ENCODE measurements at places on chromosomes 12 and 14. TPM values are rescaled to one million over a fixed set of nuclear protein-coding genes. Genes with fewer than 3 reads are reported as not detected.

GRCh38 chr14:72636094-72636493 is 257.8 kb downstream of the DPF3 start:
- DNase-seq: no peak

HPD gene
- total RNA-seq: not detected

- no peak for DNase-seq
These were observed 11.7 kb downstream of the ITPR2 start for GRCh38 chr12:26821212-26821701.

GRCh38 chr12:62263966-62264365 is 3.8 kb downstream of the USP15 start:
- no peak for DNase-seq

GRCh38 chr14:29521526-29522137 is 406.0 kb downstream of the PRKD1 start:
- DNase-seq: no peak

DNA sequence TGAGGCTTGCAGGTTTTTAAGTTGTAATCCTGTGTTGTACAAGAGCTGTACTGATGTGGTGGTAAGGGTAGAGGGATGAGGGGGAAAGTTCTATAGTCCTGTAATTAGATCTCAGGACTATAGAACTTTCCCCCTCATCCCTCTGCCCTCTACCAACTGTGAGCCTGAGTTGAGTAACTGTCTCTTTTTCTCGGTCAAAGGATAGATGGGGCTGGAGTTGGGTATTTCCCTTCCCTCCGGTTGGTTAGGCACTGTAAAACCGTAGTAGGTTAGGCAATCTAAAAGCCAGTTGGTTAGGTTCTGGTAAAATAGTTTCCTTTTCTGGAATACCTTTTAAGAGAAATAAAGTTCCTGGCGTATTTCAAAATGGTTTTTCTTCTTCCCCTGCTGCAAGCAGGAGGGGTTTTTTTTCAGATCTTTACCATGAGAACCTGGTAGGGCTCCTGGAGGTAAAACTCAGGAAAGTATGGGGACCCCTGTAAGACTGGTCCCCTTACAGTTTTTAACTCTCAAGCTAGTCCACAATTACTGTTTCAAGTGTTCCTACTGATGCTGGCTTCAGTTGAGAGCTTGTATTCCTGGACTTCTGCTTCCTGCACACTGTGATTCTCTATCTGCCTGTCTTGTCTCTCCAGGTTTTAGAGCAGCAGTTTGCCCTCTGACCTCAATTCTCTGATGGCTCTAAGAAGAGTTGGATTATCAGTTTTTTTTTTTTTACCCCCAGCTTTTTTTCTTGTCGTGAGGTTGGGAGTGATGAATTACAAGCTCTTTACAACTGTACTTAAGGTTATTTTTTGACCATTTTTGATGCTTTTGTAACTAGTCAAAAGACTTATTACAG is 58.7 kb downstream of the FUT8 start:
- no peak for DNase-seq

RNASE7 gene
- 58.3 TPM for total RNA-seq

DNA sequence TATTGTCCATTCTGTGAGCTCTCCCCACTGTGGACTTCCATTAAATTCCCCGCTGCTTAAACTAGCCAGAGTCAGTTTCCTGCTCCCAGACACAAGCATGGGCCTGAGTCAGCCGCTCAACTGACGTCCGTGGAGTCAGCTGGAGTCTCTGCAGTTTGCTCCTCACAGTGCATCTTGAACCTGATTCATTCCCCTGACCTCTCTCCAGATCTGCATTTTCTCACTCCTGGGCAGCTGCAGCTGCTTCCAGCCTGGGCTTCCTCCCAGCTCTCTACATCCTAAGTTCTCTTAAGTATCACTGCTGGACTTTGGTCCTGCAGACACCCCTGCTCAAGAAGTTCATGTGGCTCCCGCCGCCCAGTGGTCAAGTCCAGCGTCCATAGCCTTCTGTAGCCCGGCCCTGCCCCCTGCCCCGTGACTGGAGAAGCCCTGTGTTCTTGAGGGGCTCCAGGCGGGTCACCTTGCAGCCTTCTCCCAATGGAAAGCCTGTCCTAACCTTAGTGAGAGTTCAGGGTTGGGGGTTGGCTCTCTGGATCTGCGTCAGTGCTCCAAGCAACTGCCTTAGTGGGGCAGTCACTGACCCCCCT is 20.0 kb downstream of the NFKBIA start:
- no peak for DNase-seq

EPYC gene
- total RNA-seq: not detected

PPM1A gene
- total RNA-seq: 36.5 TPM

PTPRQ gene
- 0.08 TPM for total RNA-seq

GRCh38 chr14:56760164-56760914 is 49.9 kb downstream of the OTX2 start:
- DNase-seq: no peak

DNA sequence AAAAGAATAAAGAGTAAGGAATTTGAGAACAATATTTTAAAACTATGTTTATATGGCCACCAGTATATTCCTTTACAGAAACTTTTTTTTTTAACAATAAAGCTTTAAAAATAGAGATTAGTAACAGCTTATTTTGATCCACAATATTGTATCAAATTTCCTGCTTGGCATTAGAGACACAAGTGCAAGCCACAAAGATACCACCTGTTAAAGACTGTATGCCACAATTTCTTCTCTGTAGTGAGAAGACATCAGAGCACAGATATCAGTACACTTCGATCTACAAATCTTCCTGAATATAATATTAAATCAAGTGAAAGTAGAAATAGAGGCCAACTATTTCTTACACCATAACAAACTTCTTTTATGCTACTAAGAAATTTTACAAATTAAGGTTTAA is 68.0 kb downstream of the GALNT4 start:
- no peak for DNase-seq

DNA sequence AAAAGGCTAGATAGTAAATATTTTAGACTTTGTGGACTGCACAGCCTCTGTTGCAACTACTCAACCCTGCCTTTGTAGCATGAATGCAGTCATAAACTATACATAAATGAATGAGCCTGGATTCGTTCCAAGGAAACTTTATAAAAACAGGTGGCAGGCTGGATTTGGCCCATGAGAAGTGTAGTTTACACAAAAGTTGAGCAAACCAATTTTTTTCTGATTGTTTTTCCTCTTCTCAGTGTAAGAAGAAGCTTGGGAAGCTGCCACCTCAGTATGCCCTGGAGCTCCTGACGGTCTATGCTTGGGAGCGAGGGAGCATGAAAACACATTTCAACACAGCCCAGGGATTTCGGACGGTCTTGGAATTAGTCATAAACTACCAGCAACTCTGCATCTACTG is 9.5 kb downstream of the OAS1 start:
- no peak for DNase-seq

- DNase-seq: no peak
These were observed 211.9 kb upstream of the BMP4 start for GRCh38 chr14:54168489-54168888.

DNA sequence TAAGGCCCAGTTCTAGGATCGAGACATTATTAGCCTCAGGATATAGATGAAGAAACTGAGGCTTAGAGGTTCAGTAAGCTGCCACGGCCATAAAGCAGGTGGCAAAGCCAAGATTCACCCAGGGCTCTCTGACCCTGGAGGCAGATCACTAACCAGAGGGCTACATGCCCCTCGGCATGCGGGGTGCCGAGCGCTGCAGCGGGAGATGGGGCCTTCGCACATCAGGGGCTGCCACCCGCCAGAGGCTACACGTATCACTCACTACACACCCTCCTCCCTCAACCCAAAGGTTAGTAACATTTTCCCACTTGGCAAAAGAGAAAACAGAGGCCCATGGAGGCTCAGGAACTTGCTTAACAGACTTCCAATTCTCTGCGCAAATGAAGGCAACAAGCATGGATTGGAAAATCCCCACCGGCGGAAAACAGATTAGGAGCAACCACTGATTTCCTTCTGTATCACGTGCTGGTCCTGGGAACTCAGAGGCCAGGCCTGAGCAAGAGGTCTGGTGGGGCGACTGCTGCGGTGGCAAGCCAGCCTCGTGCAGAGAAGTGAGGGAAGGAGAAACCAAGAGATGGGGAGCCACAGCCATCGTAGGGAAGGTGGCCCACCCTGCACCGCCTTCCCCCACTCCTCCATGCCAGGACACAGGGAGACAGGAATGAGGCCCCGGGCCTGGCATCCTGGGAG is 6.0 kb downstream of the CCDC85C start:
- no peak for DNase-seq
